ENCODE measurements at places on chromosomes 7 and 10.

- peak; percentile 39 for DNase-seq
These were observed 184.5 kb upstream of the SP8 start for GRCh38 chr7:20971219-20971618.

- no peak for DNase-seq
These were observed 484.0 kb upstream of the GALNT17 start for GRCh38 chr7:70647801-70648498.

DNA sequence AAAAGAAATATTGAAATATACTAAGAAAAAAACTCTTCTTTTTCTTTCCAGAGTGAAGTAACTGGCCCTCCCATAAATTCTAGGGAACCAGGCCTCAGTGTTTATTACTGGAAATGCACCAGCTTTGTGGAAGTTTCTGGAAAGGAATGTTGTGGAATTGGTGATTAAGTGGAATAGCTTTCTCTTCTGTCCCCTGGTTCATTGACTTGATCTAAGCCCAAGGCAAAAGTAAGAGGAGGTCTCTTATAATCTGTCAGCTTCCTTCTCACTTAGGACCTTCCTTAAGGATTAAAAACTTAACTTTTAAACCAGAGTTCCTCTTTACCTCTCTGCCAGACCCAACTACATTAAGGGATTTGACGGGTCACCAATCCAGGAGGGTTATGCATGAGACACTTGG lies 266.2 kb downstream of the SLC25A13 start:
- DNase-seq: no peak

DNA sequence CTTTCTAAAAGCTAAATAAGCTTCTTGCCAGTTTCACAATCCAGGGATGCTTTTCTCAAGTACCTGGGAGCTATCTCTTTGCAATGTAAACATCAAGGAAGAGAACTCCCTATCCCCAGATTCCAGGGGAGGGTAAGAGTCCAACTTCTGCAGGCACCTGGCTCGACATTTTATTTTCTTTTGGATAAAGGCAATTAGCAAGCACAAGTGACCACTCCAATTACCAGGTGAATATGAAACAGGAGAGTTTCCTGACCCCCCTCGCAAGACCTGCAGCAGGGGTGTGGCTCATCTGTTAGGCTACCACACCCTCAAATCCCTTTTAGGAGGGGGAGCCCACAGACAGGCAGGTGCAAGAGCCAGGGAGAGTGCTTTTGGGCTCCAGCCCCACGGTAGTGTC lies 28.6 kb upstream of the LANCL2 start:
- DNase-seq: no peak

DNA sequence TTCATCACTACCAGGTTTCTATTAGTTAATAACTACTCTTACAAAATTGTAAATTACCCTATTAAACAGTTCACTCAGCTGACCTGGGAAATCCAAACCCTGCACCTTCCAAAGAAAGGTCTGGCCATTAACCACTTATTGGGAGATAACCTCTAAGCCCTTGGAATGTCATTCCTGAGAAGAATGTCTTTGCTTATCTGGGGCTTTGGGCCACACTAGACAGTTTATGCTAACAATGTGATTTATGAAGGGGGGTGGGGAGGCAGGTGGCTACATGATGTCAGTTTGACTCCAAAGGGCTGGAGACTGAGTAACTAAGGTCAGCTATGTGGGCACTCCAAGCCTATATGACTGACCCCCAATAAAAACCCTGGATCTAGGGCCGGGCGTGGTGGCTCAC lies 50.7 kb downstream of the AKR1D1 start:
- DNase-seq: no peak

DNA sequence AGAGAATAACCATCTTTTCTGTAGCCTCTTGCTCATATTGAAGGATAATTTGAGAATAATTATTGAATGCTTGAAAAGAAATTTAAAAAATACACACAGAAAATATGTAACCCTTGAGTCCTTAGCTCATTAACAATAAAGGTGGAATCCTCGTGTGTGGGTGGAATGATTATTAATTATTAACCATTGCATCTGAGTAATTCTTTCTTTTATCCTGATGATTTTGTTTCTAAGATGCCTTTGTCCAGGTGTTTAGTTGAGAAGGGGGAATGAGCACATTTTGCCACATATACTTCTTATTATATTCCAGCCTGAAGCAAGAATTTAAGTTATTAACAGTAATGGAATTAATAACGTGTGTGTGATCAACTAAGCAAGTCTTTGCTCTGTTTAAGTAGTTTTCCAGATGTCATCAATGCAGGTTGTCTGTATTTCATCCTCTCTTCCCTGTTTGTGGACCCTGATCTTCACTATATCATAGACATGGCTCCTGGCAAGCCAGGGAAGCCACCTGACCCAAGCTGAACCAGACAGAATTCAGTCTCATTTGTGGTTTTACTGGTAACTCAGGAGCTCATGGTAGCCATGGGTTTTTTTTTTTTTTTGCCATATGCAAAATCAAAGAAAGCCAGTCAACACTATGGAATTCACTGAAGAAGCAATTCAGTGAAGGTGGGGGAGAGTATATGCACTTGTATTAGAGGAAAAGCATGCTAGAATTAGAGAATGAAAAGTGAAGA lies 144.3 kb downstream of the KIF20B start:
- no peak for DNase-seq

GRCh38 chr10:117431160-117431559 lies 55.9 kb upstream of the PDZD8 start:
- peak; percentile 15 for DNase-seq

DNA sequence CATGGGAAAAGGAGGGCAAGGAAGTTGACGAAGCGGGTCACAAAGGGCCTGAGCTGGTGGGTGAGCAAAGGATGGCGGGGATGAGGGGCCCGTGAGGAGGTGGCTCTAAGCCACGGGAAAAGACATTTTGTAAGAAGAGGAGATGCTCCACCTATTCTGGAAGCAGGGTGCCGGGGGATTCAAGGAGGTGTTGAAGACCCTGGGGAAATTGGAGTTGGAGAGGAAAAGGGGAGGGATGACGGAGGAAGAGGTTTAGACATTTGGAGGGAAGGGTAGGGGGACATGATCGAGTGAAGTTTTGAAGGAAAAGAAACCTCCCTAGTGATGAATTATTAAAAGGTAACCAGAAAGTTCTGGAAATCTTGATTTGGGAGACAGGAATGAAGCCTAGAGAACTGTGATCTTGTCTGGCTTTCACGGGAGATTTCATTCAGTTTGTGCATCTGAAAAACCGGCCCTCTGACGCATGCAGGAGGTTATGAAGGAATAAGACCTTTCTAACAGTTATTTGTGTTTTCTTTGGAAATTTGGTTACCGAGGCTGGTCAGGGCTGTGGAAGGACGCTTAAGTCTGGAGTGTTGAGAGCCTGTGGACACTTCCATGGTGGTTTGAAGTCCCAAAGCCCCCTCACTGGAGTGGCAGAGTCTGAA lies 1.4 kb downstream of the SMO start:
- no peak for DNase-seq

DNA sequence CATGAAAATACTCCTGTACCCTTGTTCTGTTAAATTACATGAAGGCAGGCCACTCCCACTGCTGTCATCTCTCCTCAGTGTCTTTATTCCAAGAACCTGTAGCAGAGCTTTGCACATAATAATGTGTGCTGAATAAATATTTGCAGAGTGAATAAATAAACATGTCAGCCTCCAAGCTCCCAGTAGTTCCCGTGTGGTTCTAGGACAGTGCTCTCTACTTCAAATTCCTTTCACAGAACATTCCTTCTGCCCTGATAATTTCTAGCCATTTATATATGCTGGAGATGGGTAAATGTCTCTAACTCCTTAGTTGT lies 20.3 kb upstream of the HYAL4 start:
- no peak for DNase-seq

DNA sequence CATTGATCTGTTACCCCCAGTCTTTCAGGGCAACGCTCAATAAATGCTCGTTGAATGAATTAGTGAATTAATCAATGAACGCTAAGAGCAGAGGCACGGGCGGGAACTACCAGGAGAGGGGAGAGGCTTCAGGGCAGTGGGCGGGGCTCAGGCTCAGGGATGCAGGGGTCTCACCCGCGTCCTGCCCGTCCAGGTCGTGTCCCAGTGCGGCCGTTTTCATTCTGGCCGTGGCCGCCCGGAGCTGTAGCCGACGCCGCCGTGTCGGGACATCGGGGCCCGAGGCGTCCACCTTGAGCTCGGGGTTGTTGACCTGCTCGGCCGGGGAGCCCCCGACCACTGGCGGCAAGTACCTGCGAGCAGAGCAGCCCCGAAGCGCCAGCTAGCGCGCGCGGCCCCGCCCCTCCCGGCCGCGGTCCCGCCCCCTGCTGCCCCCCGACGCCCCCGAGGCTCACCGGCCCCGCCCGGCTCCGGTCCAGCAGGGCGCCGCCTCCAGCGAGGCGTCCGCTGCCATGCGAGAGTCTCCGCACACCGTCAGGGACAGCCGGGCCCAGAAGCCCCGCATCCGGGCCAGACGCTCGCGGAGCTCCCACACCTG lies 2.8 kb upstream of the GAL3ST4 start:
- DNase-seq: no peak

DNA sequence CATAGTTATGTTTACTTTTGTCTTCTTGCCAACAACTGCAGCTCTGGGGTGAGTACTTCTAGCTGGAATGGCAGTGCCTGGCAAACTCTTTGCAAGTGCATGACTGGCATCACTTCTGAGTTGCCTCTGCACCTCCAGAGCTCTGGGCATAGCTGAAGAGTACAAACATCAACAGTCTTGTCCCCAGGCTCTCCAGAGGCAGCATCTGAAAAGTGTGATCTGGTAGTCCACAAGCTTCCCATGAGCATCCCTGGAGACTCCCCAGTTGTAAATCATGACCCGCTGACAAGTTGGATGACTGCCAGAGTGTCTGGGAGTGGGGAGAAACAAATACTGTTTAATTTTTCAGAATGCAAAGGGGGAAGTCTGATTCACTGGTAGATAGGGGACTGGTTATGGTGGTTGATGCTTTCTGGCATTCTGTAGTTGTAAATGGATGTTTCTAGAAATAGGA lies 138.9 kb upstream of the CDK13 start:
- DNase-seq: peak; percentile 52

DNA sequence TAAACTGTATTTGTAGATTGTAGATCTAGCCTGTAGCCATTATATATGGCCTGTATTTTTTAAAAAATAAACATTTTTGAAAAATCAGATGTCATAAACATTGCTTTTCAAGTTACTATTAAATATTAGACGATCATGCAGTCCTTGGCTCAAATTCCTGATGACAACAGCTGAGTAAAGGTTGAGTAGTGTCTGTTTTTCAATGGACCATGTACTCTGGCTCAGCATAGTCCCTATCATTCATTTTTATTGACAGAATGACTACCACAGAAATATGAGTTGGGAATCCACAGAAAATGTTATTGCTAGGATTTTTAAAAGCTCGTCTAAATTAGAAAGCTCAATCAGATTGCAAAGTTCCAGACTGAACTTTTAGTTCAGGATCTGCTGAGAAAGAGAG lies 145.4 kb downstream of the SORCS1 start:
- no peak for DNase-seq

DNA sequence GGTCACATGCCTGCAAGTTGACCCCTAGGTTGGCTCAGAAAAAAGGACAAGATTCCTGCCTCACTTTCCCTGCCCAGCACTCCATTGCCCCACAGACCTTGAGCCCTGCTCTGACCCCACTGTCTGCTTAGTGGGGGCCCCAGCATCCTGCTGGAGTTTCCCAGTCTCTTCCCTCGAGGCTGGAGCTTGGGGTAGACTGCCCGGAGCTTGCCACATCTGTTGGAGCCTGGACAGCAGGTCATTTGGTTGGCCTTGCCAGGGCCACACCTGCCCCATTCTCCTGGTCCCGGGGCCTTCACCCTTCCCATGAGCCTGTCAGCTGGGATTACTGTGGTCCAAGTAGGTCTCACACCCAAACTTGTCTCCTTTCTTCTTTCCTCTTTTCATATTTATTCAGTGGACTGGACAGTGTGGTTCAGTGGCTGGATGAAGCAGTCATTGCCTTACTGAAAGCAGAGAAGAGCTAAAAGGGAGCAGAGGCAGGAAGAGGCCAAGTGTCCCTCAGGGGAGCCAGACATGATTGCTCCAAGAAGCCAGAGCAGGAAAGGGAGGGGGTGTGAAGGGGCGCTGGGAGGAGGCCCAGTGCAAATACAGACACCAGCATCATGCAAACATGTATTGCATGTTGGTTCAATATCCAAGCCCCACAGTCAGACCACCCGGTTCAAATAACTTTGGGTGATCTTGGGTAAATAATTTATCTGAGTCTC lies 56.2 kb upstream of the CACUL1 start:
- no peak for DNase-seq

DNA sequence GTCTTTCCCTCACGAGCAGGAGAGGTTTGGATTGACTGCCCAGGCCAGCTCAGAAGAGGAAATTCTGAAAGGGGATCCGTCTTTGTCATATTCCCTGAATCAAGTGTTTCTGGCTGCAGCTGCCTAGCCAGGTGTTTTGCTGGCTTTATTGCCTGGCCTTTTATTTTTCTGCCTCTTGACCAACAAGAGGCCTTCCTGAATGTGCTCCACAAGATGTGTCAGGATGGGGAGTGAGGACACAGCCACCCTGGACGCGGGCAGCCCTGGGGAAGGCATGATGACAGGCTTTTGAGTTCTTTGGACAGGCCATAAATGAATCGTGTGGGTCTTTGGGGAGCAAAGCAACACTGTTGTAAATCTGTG lies 163.6 kb downstream of the CAMK1D start:
- DNase-seq: no peak

DNA sequence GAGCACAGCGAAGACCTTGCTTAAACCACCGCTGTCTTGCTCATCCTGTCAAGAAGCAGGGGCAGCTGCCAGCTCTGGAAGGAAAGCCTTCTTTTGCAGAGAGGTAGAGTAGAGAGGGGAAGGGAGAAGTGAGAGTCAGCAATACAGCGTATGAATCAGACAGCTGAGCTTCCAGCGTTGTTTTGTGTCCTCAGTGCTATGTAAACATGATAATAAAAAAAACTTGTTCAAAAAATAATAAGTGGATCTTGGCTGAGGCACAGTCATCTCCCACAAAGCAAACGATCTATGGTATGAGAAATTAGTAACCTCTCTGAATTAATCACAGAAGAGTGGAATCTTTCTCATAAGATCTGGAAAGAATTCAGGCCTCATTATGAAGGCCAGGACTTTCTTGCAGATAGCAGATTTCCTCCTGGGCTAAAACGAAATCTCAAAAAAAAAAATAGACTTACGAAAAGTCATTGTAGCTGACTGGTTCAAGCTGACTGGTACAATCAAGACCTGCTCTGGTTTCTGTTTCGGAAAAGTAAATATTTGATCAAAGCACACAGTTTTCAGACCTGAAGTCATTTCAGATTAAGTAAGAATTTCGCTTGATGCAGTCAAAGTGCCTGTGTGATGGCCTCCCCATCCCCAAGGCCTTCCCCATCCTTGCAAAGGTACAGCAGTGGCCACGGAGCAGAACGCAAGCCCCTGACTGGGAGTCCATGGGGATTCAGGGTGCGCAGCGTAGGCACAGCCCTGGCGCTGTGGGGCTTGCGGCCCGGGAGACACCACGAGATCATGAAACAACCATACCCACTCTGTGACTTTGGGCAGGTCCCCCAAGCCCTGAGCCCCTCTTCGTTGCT lies 29.4 kb downstream of the CHST15 start:
- no peak for DNase-seq

- peak; percentile 15 for DNase-seq
These were observed 13.0 kb downstream of the AIFM2 start for GRCh38 chr10:70119623-70120022.
